Amniotic epithelial cell (primary cell): ENCODE measurements at places on chromosomes 4 and X.

GRCh38 chrX:65997978-65998717 lies 41.7 kb downstream of the VSIG4 start:
- no peak for DNase-seq

DNA sequence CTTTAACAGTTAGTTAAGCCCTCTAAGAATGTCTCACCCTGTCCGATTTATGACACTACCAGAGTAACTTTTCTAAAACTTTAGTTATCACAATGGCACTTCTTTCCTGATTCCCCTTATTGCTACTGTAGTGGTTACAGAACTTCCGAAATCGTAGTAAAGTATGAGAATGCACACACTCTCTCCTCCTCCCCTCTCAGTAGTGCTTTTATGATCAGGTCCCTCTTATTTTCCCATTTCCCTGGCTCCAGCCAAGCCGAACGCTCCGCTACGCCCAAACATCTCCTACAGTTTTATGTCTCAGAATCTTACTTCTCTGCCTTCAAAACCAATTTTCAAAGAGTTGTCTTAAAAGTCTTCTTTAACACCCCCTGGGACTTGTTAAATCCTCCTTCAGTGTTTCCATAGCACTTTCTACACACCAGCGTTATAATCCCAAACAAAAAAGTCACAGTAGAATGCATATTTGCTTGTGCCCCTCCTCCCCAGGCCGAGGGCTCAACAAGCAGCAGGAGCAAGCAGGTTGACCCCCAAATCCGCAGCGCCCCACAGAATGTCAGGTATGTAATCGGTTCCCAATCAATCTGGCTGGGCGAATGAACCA lies 671 bp downstream of the HPF1 start:
- DNase-seq = no peak

GRCh38 chr4:11587797-11588196 lies 159.1 kb upstream of the HS3ST1 start:
- no peak for DNase-seq

- peak; percentile 30 for DNase-seq
Observed at GRCh38 chr4:145231906-145232700, 51.7 kb upstream of the OTUD4 start.

DNA sequence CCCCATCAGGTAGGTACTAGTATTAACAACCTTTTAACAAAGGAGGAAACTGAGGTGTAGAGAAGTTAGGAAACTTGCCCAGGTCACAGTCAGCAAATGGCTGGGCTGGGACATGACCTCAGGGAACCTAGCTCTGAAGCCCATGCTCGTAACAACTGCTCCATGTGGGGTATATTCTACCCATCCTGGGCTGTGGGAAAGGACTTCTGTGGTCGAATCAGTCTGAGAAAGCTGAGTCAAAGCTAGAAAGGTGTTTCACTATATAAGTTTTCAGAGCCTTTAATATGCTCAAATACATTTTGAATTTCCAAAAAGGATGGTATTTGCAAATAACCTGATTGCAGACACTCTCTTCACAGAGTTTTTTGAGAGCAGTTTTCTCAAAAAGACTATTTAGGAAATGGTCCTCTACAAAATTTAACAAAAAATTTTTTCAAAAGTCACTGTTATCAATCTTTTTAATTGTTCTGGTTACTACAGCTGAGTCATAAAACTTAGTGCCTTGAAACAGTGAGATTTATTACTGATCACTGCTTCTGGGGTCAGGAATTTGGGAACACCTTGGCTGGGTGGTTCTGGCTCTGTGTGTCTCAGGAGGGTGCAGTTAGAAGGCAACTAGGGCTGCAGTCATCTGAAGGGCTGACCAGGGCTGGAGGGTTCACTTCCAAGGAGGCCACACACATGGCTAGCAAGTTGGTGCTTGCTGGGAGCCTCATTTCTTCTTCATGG lies 53.6 kb downstream of the NSG1 start:
- DNase-seq = peak; percentile 49

DNA sequence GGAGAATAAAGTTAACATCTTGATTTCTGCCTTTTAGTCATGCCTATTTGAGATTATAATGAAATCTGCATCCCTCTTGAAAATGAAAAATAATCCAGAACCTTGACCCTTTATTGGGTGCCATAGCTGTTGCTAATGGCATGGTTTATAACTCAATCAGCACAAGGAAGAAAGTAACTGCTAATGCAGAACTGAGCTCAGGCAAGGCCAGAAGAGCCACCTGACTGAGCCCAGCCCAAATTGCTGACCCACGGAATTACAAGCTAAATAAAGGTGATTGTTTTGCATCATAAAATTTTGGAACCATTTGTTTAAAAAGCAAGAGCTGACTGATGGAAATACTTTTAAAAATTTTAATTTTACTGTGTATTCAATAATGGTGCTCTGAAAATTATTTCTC lies 76.4 kb upstream of the TBL1X start:
- DNase-seq = no peak

GRCh38 chr4:79650794-79651431 lies 242.9 kb upstream of the GK2 start:
- DNase-seq = peak; percentile 78

GRCh38 chr4:39621582-39621981 lies 17.1 kb downstream of the SMIM14 start:
- DNase-seq = peak; percentile 75

GRCh38 chr4:173446416-173446815 lies 47.5 kb upstream of the SCRG1 start:
- no peak for DNase-seq

GRCh38 chr4:17515445-17516407 lies 761 bp downstream of the CLRN2 start:
- no peak for DNase-seq

DNA sequence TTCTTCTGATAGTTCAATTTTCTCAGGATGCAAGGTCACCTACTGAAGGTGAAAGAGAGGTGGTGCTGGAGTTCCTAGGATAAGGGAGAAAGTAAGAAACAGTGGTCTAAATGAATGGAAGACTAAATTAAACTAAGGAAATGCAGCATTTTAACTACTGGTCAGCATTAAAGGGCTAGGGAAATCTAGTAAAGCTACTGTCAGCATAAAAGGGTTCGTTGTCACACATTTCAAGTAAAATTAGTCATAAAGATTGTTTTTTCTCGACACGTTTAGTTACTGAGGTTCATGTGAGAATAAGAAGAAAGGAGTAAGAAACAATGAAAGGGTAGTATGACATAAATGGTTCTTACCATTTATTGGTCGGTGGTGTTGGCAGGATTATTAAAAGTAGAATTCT lies 40.0 kb upstream of the COX18 start:
- DNase-seq = no peak

DNA sequence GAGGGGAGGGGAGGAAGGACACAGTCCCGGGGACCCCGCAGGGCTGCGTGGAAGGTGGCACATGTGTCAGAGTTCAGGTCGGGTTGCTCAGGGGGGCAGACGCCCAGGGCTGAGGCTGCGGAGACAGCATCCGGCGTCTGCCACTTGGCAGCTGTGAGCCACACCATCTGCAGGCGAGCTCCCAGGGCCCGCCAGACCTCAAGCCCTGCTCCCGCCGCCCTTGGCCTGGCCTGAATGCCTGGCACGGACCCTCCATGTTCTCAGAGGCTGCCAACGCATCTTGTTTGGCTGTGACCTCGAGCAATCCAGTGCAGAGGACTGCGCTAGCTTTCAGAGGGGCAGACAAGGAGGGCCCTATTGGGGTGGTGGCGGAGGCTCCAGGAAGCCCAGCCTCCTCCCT lies 5.1 kb downstream of the BGN start:
- no peak for DNase-seq

DNA sequence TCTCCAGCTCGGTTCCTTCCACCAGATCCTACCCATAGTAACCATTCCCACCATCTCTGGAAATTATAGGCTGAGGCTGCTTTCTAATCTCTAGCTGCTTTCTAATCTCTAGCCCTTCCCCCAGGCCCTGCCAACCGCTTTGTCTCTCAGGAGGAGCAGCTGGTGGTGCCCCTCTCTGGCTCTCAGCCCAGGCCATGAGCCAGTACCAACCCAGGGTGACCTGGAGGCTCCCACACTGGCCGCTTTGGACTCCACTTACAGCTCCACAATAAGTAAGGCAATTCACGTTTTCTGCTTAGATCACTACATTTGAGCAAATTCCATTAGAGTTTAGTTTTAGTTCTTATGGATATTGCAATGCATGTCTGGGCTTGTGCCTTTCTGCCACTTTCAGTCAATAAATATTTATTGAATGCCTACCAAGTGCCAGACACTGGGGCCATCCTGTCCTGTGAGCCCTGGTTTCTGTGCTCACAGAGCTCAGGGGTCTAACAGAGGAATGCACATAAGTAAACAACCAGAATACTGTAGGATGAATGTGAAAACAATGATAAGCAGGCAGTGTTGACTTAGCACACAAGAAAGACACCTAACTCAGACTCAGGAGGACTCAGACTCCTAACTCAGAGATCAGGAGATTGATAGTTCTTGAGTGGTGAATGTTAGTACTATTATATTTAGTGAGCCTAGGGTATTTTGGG lies 38.9 kb downstream of the SMC1A start:
- no peak for DNase-seq

GRCh38 chr4:185831125-185831815 lies 19.3 kb upstream of the SORBS2 start:
- DNase-seq = no peak

DNA sequence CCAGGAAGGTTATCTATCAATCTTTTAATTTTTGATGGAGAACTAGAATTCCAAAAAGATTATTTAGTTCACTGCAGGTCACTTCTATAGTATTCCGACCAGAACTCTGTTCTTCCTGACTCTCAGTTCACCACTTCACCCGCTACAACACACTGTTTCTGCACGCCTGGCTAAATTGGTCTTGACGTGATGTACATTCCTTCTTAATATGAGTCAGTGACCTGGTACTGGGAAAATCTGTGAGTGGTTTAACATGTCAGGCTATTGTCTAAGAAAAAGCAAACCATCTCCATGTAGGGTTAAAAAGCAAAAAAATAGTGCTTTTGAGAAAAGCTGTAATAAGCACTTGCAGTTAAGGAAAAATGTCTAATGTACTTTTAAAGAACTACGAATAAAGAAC lies 120.4 kb downstream of the NDST3 start:
- DNase-seq = peak; percentile 75

DNA sequence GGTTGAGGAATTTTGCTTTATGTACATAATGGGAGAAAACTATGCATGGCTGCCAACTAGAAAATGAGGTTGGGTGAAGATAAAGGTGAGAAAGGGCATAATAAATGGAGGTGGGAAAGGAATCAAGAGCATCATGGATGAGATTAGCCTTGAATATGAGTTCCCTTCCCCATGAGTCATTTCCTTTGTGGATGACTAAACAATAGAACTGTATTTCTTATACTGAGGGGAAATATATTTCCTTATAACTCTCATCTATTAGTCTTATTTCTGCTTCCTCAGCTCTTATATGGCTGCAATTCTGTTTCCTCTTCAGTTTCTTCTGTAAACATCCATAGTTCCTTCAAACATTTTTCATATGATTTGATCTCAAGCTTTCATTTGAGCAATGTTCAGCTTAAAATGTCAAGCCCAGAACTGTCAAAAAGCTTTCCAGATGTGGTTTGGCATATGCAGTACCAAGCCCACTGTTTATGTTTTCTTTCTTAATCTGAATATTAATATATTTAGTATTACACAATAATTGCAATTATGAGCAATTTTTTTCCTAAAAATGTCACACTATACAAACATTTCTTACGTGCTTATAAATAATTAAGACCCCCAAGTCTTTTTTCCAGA lies 100.7 kb upstream of the GRPR start:
- DNase-seq = peak; percentile 50

DNA sequence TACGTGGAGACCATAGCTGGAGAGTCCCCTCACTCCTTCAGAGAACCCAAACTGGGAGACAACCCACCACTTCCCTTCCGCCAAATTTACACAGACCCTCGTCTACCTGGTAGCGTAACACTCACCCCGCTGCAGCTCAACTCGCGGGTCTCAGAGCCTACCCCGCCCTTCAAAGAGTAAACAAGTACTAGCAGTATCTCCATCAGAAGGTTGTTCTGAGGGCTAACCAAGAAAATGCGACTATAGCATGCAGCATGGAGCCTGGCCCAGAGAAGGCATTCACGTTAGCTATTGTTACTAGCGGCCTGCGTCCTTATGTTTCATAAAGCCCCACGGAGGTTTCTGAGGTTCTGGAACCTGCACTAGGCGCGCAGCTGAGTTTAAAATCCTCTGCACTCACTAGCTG lies 531 bp upstream of the MANBA start:
- DNase-seq = peak; percentile 27

DNA sequence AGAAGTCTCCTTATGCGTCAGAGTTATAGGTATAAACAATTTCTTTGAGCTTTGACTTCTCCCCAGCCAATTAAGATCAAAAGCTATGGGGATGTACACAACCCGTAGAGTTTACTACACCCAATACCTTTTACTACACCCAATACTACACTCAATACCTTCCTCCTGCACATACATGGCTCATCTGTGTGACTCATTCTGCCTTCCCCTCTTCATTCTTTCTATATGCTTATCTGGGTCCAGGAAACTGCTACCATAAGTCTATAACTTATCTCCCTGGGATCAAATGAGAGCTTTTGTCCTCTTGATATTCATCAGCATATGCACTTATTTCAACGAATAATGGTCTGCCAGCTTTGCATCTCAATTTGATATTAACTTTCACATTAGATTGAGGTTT lies 28.2 kb downstream of the ANKRD50 start:
- no peak for DNase-seq

DNA sequence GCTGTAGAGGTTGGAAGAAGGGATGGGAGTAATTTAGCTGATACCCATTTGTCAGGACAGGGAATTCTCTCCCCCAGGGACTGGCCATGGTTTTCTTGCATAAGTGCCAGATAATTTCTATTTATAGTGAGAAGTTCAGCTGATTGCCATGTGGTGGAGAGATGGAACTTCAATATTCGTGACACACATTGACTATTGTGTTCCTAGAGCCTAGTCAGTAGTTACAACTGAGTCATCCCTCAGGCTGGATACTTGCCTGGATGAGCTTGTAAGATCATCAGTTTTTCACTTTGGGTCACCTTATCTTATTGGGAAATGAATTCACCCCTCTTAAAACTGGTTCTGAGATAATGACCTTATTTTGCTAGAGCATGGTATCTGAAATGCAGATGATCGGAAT lies 32.2 kb downstream of the CFAP299 start:
- peak; percentile 3 for DNase-seq

GRCh38 chr4:121278811-121279368 lies 101.9 kb downstream of the QRFPR start:
- DNase-seq = peak; percentile 89

- peak; percentile 82 for DNase-seq
Observed at GRCh38 chr4:110106931-110107296, 91.5 kb downstream of the ELOVL6 start.

DNA sequence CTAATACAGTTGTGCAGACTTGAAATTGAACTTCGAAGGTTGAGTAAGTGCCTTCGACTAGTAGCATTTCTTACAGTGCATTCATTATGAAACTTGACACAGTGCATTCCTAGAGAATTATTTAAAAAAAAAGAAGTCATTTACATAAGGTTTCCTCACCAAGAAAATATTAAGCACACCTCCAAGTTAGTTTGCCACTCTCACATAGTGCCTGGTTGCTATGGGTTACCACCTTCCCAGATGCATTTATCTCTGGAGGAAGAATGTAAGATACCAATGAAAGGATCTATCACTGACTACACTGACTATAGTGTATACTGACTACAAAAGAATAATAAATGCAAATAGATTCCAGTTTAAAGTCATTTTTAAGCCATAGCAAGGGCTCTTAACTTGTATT lies 311.9 kb upstream of the RASGEF1B start:
- no peak for DNase-seq
